RPMI7951 (cell line): ENCODE measurements at places on chromosomes 7 and 10. TPM values are rescaled to one million over a fixed set of nuclear protein-coding genes. Genes with fewer than 3 reads are reported as not detected.
A peak's percentile ranks its signal among the peaks of the same experiment; 100 is the strongest.

DNA sequence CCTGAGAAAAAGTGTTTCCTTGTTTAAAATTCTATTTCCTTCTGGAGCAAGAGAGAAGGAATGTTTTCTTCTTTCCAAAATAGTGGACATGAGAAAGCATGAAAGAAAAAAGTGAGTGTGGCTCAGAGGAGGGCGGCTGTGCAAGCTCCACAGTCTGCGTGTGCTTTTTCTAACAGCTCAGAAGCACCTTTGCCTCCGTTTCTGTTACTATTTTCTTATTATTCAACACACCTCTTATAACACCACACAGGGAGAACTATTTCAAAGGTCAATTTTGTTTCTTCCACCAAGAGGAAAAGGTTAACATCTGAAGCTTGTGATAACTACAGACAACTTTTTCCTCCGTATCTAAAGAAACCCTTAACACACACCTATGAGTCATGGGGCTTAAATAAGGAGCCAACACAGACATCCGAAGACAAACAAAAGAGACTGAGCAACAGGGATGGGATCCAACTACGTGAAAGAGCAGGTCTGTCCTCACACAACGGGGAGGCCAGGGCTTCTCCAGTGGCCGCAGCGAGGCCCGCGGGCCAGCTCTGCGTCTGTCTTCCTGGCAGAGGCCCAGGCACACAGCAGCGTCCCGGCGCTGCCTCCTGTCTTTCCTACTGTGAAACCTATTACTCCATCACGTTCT lies 36.2 kb upstream of the NCAPG2 start:
- DNase-seq = peak; percentile 68

DNA sequence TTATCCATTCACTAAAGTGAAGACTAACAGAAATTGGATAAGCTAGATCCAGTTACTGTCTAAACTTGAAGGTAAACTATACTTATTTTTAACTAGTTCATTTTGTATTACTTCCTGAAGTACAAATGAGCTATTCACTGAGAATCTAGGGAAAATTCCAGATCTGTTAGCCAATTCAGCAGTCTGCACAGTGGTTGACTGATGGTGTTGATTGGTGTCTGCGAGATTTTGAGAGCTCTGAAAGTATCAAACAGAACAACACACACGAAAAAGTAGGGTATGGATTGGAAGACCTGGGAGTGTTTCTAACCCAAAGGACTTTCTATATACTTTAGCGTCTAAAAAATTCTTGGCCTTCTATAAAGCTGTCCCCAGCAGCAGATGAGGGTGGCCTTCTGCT lies 33.6 kb upstream of the AGR2 start:
- DNase-seq = no peak

DNA sequence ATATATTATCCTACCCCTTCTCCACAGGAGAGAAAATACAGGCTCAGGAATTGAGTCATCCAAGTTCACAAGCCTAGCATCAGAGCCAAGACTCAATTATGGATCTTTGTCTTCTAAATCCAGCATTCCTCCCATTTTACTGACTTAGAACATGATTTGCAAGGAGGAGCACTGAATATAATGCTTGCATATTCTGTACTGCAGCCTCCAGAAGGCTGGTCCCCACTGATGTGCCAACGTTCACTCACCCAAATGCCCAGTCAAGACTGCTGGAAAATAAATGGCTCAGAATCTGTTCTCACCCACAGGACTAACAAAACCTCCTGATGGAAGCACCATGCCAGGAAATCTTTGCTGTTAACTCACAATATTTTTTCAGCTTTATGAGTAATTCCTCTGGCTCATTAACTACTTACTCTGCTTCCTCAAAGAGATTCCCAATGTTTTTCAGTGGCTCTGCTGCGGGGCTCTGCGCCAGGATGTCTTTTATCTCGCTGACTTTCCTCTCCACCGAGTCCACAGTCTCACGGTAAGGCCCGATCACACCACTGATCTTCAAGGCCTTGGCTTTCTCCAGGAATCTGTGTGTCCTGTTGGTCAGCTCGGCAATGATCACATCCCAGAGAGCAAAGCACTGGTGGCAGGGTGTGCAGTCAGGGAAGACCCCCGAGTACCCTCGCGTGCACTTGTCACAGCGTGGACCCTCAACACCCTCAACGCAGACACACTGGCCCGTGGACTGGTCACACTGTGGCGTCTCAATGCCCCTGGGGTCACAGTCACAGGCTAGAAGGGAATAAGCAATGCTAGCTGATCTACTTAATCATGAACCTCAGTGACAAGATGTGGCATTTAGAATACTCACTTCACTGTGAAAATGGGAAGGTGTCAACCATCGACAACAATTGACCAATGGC lies 48.8 kb downstream of the DLD start:
- DNase-seq = peak; percentile 93

GRCh38 chr7:69465262-69465661 lies 133.0 kb upstream of the AUTS2 start:
- DNase-seq = no peak

Gene NEUROD6
- not detected in 2 replicates for total RNA-seq

Gene LRRC61
- 7.9 and 9.5 TPM in 2 replicates for total RNA-seq

Gene HOGA1
- total RNA-seq = 0.24 and 0.78 TPM in 2 replicates
